ENCODE measurements at places on chromosomes 12 and 14. TPM values are rescaled to one million over a fixed set of nuclear protein-coding genes. Genes with fewer than 3 reads are reported as not detected.

ZCCHC8 gene
- polyA plus RNA-seq, result 11.6 TPM

TSHR gene
- not detected for polyA plus RNA-seq

EIF5 gene
- 400 TPM for polyA plus RNA-seq

- no peak for DNase-seq
Measured at GRCh38 chr14:55814064-55814463, 234.1 kb downstream of the KTN1 start.

Measured in fibroblast of lung (primary cell).